Natural killer cell treated with Interleukin-12 subunit alpha and Interleukin-12 subunit beta and Interleukin-15 and Interleukin-18, amount 100 ng/mL, for 72 hours (primary cell): ENCODE measurements at places on chromosomes 16 and 17.

DNA sequence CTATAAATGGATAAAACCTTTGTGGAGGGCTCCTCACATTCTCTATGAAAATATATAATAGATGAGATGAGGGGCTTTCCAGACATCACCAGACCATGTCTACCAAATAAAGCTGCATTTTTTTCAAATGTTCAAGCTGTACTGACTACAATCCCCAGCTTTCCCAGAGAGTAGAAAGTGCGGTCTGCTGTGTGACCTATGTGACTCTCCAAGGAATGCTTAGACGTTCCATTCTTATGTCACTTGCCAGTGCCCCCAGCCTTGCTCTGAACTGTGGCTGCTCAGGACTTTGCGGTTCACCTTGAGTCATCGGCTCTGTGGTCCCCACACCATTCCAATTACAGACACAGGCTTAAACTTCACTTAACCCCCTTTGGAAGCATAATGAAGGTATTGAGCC, 47.8 kb upstream of the SCNN1B start:
- DNase-seq = no peak

DNA sequence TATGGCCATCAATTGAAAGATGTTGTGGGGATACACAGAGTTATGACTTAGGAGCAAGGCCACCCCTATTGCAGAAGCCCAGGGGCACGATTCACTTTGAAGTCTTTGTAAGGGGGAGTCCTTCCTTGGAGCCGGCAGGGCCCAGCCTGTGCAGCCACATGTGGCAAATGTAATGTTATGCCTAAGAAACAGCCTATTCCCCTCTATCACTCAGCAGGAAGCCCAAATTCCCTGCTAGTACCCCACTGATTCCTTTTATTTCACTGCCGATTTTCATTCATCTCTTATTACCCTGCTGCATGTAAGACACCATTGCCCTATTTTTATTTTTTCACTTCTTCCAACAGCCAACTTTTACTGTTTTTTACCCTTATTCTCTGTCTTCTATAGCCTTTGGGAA, 233.2 kb downstream of the PMP22 start:
- no peak for DNase-seq

- DNase-seq = no peak
These were observed 9.1 kb upstream of the MMD start for GRCh38 chr17:55430541-55431288.

GRCh38 chr17:82913304-82914043, 73.7 kb upstream of the ZNF750 start:
- no peak for DNase-seq
